GM23338 (cell line): ENCODE measurements at places on chromosomes 13 and 19. TPM values are rescaled to one million over a fixed set of nuclear protein-coding genes. Genes with fewer than 3 reads are reported as not detected.
A peak's percentile ranks its signal among the peaks of the same experiment; 100 is the strongest.

- DNase-seq = no peak
Observed at GRCh38 chr13:113413898-113414282, 39.4 kb downstream of the ADPRHL1 start.

Gene SIGLEC8
- not detected in 2 replicates for polyA plus RNA-seq

Gene CACNG7
- 9.4 and 9.8 TPM in 2 replicates for polyA plus RNA-seq

Gene RTBDN
- 4.4 and 4.6 TPM in 2 replicates for polyA plus RNA-seq

DNA sequence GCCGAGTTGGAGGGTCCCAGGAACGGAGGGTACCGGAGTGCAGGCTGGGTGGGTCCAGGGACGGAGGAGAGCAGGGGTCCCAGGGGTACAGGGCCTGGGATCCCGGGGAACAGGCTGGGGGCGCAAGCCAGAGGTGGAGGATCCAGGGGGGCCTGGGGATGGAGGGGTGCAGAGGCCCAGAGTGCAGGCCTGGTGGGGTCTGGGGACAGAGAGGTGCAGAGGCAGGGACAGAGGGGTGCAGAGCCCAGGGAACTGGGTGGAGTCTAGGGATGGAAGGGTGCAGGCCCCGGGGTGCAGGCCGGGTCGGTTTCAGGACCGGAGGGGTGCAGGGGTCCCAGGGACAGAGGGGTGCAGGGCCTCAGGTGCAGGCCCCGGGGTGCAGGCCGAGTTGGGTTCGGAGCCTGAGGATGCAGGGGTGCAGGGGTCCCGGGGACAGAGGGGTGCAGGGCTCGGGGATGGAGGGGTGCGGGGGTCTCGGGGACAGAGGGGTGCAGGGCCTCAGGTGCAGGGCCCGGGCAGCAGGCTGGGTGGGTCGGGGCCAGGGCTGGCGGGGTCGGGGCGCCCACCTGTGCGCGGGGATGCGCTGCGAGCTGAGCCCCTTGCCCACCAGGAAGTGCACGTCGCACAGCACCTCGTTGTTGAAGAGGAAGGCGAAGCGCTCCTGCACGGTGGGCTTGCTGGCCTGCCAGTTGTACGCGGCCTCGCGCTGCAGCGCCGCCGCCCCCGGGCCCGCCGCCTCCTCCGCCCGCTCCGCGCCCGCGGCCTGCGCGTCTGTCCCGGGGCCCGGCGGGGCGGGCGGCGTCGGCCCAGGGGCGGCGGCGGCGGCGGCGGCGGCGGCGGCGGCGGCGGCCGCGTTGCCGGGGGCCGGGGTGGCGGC, 545 bp downstream of the BTBD2 start:
- peak; percentile 65 for DNase-seq

Gene ZNF235
- polyA plus RNA-seq = 3.4 and 5.1 TPM in 2 replicates
